Bladder microvascular endothelial cell (primary cell): ENCODE measurements at places on chromosomes 3 and 15. TPM values are rescaled to one million over a fixed set of nuclear protein-coding genes. Genes with fewer than 3 reads are reported as not detected.

CCDC54 gene
- total RNA-seq = not detected in 2 replicates

WDR48 gene
- 24.4 and 52.6 TPM in 2 replicates for total RNA-seq

TFRC gene
- total RNA-seq = 86.1 and 151 TPM in 2 replicates

NRG4 gene
- total RNA-seq = not detected in 2 replicates

PARP15 gene
- 0.32 and 0.38 TPM in 2 replicates for total RNA-seq

COL6A5 gene
- not detected in 2 replicates for total RNA-seq

HGD gene
- total RNA-seq = 0.25 and 0.49 TPM in 2 replicates

DLL4 gene
- 47.4 and 116 TPM in 2 replicates for total RNA-seq

SUCLG2 gene
- total RNA-seq = 37.6 and 46.3 TPM in 2 replicates
